ENCODE measurements at places on chromosomes 7 and 10.
A peak's percentile ranks its signal among the peaks of the same experiment; 100 is the strongest.

- DNase-seq, result no peak
Measured at GRCh38 chr7:77482015-77482414, 55.1 kb upstream of the PTPN12 start.

DNA sequence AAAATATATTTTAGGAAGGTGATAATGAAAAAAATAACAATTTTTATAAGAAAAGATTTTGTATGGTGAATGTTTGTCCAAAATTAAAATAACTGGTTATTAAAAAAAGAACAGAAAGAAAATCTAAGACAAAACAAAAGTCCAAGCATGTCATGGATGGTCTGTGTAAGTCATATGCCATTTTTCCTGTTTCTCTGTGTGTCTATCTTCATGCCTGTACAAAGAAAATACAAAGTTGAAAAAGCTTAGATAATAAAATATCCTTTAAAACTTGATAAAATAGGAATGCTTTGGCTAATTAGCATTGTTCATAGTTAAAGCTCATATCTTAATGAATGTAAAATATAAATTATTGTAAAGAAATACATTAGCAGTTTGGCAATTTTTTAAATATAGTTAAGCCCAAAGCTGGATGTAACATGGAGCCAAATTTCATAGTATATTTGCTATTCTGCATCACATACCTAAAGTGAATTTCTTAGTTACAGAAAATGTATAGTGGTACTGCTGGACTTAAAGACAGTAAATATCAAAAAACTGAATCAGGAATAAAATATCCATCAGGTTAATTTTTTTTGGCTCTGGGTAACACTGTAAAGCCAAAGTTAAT, 661.1 kb downstream of the PCDH15 start:
- no peak for DNase-seq

GRCh38 chr7:76358481-76359110, at the start of gene YWHAG:
Gene YWHAG, minus strand, starts transcription at chr7:76358991. Its CDS starts 183 bp downstream, at chr7:76358808.
- DNase-seq, result peak; percentile 84

DNA sequence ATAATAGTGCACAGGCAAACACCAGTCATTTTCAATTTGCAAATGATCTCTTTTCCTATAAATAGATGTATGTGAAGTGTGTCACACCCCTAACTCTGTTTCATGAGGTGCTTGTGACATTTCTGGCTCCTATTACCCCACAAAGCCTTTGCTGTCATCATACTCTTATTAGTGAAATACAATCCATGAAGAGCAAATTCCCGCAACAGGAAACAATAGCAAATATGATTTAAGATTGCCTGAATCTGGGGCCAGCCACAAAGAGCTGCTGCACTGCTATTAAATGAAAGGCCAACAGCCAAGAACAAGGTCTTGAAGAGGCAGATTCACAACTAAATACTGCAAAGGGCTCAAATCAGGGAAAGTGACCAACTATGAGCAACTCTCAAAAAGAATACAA, 96.3 kb upstream of the CAV2 start:
- peak; percentile 85 for DNase-seq

DNA sequence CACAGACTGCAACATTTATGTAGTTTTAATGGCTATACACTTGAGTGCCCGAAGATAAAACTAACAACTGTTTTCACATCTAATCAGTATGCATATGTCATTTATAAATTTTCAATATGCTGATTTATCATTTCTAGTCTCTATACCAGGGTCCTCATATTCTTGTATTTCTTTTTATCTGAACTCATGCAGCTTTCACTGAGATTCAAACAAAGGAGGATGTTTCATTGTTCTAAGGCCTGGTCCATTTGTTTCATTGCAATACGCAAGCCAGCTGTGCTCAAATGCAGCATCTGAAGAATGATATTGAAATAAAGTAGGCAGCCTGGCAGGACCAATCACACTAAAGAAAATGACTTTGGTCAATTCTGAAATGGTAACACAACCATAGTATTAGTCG, 31.7 kb downstream of the MAGI2 start:
- DNase-seq, result no peak

GRCh38 chr7:112254156-112254555, 47.7 kb downstream of the ZNF277 start:
- no peak for DNase-seq

DNA sequence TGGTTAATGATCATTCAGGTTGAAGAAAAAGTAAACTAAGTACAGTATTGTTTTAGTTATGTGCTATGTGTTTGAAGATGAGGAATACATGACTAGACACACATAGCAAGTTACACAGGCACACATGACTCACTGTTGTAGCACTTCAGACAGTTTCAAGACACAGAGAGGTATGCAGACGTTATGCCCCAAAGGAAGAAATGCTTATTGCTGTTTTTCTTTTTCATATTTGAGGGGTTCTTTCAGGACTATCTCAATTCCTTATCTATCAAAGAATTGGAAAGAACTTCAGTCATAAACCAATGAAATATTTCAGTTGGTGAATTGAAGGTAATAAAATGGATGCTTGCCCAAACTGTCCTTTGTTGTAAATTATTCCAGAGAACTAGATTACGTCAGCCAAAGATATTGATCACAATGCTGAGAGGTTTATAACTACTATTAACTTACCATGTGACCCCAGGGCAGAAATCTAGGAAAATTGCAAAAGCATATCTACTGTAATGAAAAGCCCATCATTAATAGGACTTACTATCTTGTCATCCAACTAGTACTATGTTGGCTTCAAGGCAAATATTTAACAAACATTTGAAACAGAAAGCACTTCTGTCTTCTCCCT, 61.2 kb upstream of the CAPZA2 start:
- peak; percentile 89 for DNase-seq

DNA sequence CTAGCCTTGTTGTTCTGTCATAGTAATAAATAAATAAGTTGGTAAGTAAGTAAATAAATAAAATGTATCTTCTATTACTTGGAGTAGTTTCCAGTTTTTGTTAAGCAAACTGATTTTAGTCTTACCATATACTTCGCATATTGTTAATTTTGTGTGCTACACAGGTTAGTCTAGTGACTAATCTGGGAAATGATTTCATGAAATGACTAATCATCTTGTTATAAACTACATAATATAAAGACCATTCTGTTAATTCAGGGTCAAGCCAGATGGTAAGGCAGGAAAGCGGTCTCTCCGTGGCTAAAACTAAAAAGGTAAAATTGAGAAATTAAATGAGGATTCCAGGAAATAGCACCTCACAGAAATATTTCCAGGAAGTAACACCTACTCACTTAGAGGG, 58.5 kb upstream of the FOXP2 start:
- DNase-seq, result peak; percentile 10

- no peak for DNase-seq
Measured at GRCh38 chr10:75105576-75106197, 5.8 kb upstream of the SAMD8 start.

DNA sequence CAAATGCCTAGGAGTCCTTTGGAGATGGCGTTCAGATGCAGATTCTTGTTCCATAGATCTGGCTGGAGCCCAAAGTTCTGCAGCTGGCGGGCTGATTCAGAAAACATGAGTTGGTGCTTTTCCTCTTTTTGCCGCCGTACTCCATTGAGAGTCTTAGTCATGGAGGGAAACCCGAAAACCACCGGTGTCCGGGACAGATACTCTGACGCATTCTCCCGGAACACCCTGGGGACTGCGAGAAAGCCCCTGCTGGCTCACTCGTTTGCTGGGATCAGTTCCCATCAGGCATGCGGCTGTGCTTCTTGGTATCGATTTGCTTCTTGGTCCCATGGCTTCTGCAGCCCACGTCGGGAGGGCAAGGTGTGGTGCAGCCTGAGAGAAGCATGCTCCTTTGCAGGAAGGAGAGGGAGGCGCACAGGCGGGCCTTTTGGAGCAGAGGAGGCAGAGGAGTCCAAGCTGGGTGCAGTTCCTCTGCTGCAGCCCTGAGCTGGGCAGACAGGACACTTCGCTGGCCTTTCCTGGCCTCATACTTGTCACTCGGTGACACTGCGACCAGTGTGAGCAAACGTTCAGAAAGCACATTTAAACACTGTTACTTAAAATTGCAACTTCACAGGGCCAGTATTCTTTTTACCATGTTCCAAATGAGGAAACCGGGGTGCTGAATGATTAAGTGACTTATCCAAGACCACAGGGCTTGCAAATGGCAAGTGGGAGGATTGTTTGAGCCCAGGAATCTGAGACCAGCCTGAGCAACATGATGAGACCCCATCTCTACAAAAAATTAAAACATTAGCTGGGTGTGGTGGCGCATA, 30.6 kb upstream of the PFKFB3 start:
- DNase-seq, result peak; percentile 94

DNA sequence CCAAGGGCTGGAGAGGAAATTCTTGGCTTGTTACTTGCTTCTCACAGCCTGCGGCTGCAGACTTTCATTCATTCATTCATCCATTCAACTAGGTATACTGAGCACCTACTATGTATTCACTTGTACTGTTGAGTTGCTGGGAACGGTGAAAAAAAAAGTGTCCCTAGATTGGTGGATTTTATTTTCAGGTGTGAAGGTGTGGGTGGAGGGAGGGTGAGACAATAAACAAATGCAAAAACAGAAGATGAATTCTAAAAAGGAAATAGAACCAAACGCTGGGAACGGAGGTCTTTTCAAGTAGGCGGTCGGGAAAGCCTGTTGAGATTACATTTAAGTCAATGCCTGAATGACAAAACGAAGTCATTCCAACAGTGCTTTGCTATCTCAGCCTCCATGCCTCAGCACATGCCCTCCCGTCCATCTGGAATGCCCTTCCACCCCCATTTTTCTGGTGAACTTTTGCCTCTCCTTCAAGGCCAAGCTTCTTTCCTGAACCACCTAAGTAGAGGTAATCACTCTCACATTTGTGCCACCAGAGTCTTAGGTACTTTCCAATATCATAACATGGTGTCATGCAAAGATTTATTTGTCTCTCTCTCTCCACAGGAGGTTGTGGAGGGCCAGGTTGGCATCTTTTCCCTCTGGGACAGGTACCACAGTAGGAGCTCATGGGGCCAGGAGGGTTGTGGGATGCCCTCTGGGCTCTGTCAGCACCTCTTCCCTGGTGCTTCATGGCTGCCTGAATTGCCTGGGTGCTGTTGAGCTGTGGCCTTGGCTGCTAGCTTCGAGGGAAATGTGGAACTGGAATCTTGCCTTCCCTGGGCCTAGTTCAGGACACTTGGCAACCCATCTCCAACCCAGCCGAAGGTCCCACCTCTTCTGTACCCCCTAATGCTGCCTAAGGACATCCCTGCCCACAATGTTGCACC, 5.5 kb downstream of the NKX2-3 start:
- no peak for DNase-seq

GRCh38 chr7:68155676-68156075, 1159.0 kb downstream of the TYW1 start:
- DNase-seq, result no peak

- no peak for DNase-seq
Measured at GRCh38 chr7:34093276-34093675, 187.9 kb downstream of the BMPER start.

DNA sequence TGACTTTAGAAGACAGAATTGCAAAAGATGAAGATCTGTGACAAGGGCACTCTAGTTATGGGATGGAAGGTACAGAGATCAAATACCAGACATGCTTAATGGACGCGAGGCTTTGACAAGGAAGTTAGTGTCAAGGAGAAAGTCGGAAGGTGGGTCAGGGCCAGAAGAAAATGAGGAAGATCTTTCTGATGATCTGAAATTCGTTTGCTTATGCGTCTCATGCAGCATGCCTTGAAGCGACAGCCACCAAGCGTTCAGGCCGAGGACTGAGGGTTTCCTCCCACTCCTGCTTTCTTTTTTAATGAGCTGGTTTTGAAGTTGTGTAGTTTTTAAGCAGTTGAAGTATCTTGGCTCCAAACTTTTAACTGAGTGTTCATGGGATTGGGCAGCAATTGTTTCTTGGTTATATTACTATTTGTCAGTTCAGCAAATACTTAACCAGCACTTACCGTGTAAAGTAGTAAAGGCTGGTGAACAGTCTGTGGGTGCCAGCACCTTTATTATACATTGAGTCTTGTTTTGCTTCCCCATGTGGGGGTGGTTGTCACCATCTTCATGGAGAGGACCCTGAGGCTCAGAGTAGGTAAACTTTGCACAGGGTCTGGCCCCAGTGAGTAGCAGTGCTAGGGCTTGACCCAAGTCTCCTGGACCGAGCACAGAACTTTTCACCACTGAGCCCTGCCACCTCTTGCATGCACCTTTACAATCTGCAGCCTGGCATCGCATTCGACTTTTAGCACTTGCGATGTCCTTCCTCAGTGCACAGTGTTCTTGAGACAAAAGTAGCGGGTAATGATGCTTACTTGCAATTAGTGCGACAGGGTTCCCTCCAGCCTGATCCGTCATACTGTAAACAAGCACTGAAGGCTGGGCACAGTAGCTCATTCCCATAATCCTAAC, 14.3 kb upstream of the BHLHA15 start:
- no peak for DNase-seq

- no peak for DNase-seq
Measured at GRCh38 chr10:36679554-36679953, 445.8 kb upstream of the ANKRD30A start.

- DNase-seq, result no peak
Measured at GRCh38 chr10:32388258-32389027, 41.5 kb upstream of the EPC1 start.

DNA sequence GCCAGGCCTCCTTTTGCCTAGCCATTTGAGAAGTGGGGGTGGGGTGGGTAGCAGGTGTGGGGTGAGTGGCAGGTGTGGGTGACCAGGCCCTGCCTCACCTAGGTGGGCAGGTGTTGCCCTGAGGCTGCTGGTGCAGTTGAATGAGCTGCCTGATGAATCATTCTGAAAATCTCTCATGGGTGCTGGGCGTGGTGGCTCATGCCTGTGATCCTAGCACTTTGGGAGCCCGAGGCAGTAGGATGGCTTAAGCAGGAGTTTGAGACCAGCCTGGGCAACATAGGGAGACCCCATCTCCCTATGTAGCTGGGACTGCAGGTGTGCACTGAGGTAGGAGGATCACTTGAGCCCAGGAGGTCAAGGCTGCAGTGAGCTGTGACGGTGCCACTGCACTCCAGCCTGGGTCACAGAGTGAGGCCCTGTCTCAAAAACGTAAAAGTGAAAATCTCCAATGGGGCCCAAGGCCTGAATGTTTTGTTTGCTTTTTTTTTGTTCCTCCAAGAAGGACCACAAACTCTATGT, 17.7 kb downstream of the TSPAN14 start:
- DNase-seq, result no peak

- no peak for DNase-seq
Measured at GRCh38 chr7:119640326-119640725, 632.6 kb upstream of the KCND2 start.

- DNase-seq, result no peak
Measured at GRCh38 chr7:142827951-142828500, 26.9 kb upstream of the EPHB6 start.

GRCh38 chr10:5611899-5612680, 54.3 kb downstream of the ASB13 start:
- DNase-seq, result no peak

DNA sequence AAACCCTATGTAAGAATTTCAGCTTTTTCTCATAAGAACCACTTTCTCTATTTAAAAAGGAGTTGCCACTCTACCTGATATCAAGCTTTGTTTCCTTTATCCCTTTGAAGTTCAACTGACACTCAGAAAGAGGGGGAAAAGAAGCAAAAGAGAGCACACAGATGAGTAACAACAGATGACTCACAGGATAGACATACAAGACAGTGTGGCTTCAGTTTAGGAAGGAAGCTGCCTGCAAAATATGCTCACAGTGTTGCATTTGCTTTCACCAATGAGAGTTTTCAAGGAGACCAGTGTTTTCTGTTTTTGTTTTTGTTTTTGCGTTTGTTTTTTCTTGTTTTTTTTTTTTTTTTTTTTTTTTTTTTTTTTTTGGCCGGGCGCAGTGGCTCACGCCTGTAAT, 1181.6 kb downstream of the DNAJB9 start:
- DNase-seq, result peak; percentile 46

Measured in fibroblast of upper back skin (primary cell).